Fibroblast of the aortic adventitia (primary cell): ENCODE measurements at places on chromosomes 2 and 18.
A peak's percentile ranks its signal among the peaks of the same experiment; 100 is the strongest.

- DNase-seq = no peak
These were observed 404.7 kb upstream of the FAM98A start for GRCh38 chr2:34003795-34004194.

- DNase-seq = no peak
These were observed 332.4 kb downstream of the GBX2 start for GRCh38 chr2:235835810-235836209.

GRCh38 chr2:238852206-238852869 is 4.5 kb downstream of the TWIST2 start:
- DNase-seq = peak; percentile 67

DNA sequence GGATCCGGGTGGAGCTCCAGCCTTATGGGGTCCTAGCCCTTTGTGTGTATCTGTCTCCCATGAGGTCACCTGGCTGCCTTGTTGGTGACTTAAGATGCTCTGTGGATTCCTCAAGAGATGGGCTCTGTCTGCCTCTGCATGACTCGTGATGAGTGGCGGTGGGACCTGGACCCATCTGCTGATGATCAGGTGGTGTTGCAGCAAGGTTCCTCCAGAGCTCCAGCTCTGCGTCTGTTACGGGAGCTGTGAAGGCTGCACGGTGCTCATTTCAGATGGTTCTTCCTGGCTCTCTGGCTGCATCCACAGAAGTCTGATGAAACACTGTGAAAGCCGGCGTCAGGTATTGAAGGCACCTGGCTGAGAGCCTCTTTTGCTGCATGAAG is 2.4 kb downstream of the AGAP1 start:
- DNase-seq = peak; percentile 6

- peak; percentile 15 for DNase-seq
These were observed 101.3 kb upstream of the KLHL29 start for GRCh38 chr2:23283653-23284052.

- DNase-seq = no peak
These were observed 131.3 kb downstream of the GALNT3 start for GRCh38 chr2:165662720-165663119.
